ENCODE measurements at places on chromosomes 5 and 9.

GRCh38 chr9:110143485-110143884 is 64.5 kb downstream of the C9orf152 start:
- no peak for DNase-seq

- no peak for DNase-seq
Measured at GRCh38 chr5:173457482-173457881, 129.3 kb upstream of the STC2 start.

DNA sequence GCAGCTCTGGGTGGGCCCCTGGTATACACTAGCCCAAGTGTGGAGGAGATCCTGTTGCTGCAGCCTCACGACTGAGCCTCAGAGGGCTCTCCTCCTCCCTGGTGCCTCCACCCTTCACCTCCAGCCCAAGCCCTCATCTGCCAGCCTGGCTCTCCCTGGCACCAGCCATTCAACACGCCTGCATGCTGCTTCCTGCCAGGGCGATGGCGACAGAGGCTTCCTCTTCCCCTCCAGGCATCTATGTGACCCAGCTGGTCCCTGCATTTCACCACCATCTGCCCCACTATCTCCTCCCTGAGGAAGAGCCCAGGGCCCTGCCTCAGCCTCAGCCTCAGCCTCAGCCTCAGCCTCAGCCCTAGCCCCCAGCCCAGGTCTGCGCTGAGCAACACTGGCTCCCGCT is 54.8 kb upstream of the ANGPTL2 start:
- DNase-seq = no peak

GRCh38 chr9:126380447-126380846 is 53.8 kb downstream of the MVB12B start:
- no peak for DNase-seq

DNA sequence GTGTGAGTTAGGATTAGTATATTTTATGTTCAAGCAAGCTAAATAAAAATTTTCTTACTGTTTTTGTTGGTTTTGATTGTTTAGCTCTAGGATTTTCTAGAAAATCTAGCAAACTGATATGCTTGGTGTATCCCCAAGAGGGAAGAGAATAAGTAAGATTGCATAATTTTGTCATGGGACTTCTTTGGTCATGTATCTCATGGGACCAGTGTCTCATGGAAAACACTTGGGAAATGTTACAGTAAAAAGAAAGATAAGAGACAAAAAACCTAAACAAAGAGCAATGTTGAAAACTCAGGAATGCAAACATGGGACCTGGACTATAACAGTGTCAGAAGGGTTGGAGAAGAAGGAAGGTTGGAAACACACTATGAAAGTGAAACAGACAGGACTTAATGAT is 119.4 kb downstream of the TLR4 start:
- no peak for DNase-seq

DNA sequence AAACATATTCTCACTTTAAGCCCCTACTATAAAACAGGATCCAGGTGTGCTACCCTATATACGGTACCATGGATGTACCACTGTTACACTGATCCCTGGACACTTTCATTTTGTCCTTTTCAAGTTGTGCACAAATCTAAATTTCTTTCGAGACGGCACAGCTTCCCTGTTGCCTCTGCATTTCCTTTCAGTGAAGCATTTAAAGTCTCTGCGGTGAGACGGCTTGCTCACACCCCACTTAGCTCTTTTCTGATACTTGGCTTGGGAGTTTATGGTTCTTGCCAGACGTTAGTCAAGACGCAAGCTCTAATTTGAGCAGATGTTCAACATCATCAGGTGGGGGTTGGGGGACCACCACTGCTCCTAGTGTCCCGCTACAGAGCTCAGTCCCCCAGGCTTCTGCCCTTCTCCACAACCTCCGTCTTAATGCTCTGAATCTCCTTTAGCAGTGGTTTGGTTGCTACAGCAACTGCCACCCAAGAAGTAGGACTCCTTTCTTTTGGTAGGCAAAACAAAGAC is 15.8 kb downstream of the F2RL2 start:
- no peak for DNase-seq

DNA sequence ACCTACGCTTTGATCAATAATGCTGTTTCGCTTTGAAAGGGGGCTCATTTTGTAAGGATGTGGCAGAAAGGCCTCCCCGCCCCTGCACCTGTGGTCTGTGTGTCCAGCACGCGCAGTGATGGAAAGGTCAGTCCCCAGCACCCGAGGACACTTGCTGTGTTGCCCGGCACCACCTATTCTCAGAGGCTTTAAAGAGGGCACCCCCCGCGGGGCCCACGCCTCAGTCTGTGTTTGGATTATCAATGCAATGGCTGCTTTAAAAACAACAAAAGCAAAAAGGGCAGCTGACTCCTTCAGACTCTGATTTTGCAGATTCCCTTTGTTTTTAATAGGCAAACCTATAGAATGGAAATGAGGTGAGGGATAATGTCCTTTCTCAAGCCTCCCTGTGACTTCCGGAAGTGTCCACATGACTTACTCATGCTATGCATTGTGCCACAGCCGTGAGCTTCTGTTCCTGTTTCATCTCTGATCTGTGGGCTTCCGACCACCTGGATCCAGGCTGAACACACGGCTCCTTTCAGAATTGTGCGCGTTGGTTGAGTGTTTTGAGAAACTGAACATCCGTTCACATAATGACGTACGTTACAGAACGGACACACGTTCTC is 416.2 kb downstream of the IRX2 start:
- no peak for DNase-seq

GRCh38 chr9:16726718-16727451 is 143.6 kb downstream of the BNC2 start:
- no peak for DNase-seq

GRCh38 chr5:145637396-145637795 is 197.7 kb downstream of the PRELID2 start:
- no peak for DNase-seq

DNA sequence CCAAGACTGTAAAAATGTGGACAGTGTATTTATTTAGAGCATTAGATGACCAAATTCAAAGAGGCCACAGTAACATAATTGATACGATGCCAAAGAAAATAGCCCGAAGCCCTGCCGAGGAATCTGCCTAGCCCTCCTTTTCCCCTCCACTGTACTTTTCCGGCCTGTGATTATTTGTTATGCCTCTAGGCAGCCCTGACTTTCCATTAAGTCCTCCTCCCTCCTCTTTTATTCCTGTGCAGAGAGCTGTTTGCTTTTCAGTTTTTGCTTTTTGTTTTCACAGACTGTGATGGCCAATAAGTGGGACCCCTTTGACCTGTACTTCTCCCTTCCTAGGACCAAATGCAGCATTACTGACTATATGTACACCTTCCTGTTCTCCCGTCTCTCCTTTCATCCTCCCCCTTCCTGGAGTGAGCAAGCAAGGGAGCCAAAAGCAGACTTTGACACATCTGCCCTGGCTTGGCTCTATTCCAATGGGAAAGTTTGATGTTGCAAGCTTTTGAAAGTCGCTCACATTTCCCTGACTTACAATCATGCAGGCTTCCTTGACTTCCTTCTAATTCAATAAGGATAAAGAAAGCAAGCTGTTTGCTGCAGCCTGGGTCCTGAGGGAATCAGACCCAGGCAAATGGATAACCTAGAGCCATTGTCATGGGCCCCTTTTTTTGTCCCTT is 76.1 kb downstream of the NREP start:
- no peak for DNase-seq

DNA sequence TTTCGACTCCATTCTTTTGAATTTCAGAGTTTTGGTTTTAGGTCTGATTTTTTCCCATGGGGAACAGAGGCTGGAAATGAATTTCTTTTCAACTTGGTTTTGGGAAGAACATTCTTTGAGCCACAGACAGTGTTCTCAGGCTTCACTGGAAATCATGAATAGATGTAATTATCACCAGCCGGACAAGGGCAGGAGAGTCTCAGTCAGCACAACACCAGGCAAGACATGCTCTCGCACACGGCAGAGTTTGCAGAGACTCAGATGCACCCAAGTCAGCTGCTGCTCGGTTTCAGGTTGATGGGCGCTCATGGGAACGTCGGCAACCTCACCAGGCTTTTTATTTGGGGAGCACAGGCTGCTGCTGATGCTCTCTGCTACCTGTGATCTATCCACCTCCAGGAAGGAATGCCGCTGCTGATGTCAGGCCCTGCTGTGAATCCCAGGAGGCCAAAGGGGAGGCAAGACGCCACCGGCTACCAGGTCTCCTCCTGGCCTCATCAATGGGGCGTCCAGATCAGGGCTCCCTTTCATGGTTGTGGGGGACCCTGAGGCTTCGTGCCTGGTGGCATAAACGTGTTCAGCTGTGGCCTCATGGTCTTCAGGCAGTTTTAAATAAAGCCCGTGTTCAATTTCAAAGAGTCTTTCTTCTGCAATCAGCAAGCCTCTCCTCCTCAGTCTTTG is 332.3 kb upstream of the IRX4 start:
- DNase-seq = no peak

DNA sequence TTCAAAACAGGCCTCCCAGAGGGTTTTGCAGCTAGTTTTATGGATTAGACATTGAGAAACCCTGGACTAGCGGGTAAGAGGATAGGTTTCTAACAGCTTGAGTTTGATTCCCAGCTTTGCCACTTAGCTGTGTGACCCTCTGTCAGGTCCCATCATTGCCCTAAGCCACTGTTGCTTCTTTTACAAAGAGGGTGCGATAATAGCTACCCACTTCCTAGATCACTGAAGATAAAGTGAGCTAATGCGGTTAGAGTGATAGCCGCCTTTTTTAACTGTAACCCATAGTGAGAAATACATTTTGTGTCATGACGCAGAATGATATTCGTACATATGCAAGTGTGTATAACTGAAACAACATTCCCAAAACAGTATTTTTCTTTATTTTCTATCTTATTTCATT is 40.3 kb downstream of the CSF1R start:
- DNase-seq = no peak

GRCh38 chr5:39340506-39340905 is 23.8 kb downstream of the C9 start:
- DNase-seq = no peak

DNA sequence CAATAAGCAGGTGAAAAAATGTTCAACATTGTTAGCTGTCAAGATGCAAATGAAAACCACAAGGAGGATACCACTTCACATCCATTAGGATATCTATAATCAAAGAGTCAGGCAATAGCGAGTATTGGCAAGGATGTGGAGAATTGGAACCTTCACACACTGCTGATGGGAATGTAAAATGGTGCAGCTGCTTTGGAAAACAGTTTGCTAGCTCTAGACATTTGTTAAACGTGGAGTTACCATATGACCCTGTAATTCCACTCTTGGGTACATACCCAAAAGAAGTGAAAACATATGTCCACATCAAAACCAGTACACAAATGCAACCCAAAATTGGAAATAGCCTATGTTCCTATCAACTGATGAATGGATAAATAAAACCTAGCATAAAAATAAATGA is 37.4 kb downstream of the SCAMP1 start:
- DNase-seq = no peak

GRCh38 chr9:131096269-131097125 is at the start of gene AIF1L:
TSS of gene AIF1L (plus strand) at chr9:131096531. CDS start at chr9:131096630, 99 bp downstream.
- DNase-seq = peak; percentile 43

DNA sequence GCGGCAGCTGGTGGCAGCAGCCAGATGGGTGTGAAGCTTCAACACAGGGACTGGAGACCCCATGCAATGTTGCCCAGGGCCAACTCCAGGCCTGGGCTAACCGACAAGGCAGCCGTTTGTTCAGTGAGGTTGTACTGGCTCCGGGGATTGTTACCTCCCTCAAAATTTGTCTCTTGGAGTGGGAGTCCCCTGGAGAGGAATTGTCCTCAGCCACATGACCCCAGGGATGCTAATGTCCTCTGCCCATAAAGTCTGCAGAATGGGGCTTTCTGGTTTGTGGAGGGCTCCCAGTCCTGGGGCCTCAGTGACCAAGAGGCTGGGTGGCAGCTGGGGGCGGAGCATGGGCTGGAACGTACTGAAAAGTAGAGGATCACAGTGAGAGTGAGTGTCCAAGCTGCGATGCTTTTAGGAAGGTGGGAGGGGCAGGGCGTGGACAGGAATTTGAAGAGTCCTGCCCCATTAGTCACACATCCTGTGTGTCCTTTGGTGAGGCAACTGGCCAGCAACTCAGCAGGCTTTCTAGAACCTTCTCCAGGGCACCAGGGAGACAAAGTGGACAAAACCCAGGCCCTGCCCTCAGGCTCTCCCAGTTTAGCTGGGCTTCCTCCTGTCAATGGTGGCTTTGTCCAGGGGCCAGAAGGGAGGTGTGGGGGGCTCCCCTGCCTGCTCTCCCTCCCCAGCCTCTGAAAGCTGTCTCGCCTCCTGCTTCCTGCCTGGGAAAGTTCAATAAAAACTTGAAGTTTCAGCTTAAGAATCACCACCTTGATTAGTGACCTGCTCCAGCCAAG is 114.0 kb downstream of the NSG2 start:
- DNase-seq = no peak

- DNase-seq = no peak
Measured at GRCh38 chr5:75113354-75114113, 61.2 kb upstream of the GCNT4 start.

DNA sequence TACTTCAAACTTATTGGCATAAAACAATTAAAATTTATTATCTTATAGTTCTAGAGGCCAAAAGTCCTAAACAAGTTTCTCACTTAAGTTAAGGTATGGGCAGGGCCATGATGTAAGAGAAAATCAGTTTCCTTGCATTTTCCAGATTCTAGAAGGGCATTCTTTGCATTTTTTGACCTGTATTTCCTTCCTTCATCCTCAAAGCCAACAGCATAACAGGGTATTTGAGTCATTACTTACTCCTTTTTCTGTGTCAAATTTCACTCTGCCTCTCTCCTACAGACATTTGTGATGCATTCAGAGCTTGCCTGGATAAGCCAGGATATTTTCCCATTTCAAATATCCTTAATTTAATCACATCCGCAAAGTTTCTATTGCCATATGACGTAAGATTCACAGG is 1499.0 kb downstream of the EFNA5 start:
- DNase-seq = no peak

GRCh38 chr5:548256-548655 is 24.0 kb upstream of the SLC9A3 start:
- peak; percentile 13 for DNase-seq

DNA sequence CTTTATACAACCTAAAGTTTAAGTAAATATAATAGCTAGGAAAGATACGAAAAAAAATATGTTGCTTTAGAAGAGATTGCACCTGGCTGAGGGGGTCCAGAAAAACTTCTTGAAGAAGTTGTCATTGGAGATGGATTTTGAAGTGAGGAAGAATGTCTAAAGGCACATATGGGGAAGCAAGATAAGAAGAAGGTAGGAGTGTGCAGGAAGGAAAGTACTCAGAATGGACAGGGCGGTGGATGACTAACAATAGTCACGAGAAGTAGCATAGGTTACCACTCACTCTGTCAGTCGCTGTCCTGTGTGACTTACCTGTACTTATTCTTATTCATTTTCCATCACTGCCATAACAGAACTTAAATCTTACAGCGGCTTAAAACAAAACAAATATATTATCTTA is 251.6 kb downstream of the GRIA1 start:
- no peak for DNase-seq

- no peak for DNase-seq
Measured at GRCh38 chr9:123812984-123813383, 116.9 kb downstream of the DENND1A start.

GRCh38 chr5:176846335-176847140 is 36.2 kb downstream of the UNC5A start:
- no peak for DNase-seq

All from activated T-cell treated with anti-CD3 and anti-CD28 coated beads, Interleukin-2, amount 50 U/mL, for 24 hours (primary cell).